ENCODE measurements at places on chromosomes 13 and 19.

GRCh38 chr19:46471116-46471733, at the start of gene PNMA8A:
TSS of gene PNMA8A (minus strand) at chr19:46471563. CDS start at chr19:46471035, 528 bp downstream.
- peak; percentile 84 for DNase-seq

- DNase-seq = no peak
Measured at GRCh38 chr13:114073881-114074612, 58.4 kb downstream of the RASA3 start.

GRCh38 chr19:41299755-41300089, 10.2 kb upstream of the CCDC97 start:
- peak; percentile 97 for DNase-seq

GRCh38 chr13:100810481-100810880, 135.9 kb upstream of the TMTC4 start:
- no peak for DNase-seq

- DNase-seq = no peak
Measured at GRCh38 chr13:43140985-43141384, 117.6 kb downstream of the DNAJC15 start.

GRCh38 chr19:11861301-11861700, 12.8 kb downstream of the ZNF439 start:
- DNase-seq = no peak

DNA sequence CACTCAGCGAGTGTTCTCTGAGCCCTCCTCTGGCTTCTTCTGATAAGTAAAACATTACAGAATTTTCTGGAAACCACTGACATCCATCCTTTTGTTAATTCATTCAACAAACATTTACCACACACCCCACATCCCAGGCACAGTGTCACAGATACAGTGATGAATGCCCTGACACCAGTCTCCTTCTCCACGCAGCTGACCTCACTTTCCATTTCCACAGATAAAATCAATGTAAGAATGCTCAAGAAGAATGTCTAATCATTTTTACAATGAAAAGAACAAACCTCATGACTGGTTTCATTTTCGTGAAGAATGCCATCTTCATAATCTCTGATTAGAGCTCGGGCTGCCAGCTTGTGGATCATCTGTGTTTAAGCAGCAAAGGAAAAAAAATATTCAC, 69.2 kb downstream of the PARP4 start:
- no peak for DNase-seq

- DNase-seq = no peak
Measured at GRCh38 chr13:99087954-99088491, 110.2 kb upstream of the DOCK9 start.

- DNase-seq = no peak
Measured at GRCh38 chr19:35204799-35205732, 23.5 kb downstream of the FAM187B start.

DNA sequence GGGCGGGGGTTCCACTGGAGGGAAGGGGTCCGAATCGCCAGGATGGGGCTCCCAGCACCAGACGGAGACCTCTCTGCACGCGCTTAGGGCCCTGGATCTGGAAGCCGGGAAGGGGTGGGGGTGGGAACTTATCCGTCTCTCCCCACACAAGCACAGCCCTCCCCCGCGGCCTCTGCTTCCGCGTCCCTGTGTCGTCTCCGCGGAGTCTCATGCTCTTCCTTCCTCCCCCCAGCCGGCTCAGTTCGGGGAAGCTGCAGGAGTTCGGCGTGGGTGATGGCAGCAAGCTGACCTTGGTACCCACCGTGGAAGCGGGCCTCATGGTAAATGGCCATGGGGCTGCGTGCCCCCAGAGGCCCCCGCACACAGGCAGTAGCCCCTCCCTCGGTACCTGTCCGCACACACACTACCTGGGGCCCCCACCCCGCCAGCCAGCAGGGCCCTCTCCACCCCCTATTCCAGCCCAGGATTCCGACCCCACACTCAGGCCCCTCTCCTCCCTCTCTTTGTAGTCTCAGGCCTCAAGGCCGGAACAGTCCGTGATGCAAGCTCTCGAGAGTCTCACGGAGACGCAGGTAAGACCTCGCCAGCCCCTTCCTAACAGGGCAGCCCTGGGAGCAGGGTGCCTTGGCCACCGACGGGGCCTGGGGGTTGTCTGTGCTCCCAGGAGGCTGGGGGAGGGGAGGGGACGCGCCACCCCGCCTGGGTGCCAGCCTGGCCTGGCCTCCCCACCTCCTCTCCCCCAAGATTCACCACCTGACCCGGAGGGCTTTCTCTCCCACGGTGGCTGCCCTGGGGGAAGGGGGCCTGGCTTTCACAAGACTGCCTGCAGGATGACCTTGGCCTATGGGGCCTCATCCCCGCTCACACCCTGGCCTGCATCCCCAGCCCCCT, 3.2 kb downstream of the MIDN start:
- DNase-seq = peak; percentile 81

Data from mesenchymal stem cell (in vitro differentiated cells and primary cell).